SK-N-SH (cell line): ENCODE measurements at places on chromosomes 13 and 19. TPM values are rescaled to one million over a fixed set of nuclear protein-coding genes. Genes with fewer than 3 reads are reported as not detected.
A peak's percentile ranks its signal among the peaks of the same experiment; 100 is the strongest.

The RUBCNL gene
- 0.07 and 0.10 TPM in 2 replicates for polyA plus RNA-seq

The TMEM190 gene
- polyA plus RNA-seq, result 0.77 and 0.91 TPM in 2 replicates

The SWSAP1 gene
- 2.8 and 3.0 TPM in 2 replicates for polyA plus RNA-seq

The CCNA1 gene
- polyA plus RNA-seq, result 0.21 and 0.23 TPM in 2 replicates

DNA sequence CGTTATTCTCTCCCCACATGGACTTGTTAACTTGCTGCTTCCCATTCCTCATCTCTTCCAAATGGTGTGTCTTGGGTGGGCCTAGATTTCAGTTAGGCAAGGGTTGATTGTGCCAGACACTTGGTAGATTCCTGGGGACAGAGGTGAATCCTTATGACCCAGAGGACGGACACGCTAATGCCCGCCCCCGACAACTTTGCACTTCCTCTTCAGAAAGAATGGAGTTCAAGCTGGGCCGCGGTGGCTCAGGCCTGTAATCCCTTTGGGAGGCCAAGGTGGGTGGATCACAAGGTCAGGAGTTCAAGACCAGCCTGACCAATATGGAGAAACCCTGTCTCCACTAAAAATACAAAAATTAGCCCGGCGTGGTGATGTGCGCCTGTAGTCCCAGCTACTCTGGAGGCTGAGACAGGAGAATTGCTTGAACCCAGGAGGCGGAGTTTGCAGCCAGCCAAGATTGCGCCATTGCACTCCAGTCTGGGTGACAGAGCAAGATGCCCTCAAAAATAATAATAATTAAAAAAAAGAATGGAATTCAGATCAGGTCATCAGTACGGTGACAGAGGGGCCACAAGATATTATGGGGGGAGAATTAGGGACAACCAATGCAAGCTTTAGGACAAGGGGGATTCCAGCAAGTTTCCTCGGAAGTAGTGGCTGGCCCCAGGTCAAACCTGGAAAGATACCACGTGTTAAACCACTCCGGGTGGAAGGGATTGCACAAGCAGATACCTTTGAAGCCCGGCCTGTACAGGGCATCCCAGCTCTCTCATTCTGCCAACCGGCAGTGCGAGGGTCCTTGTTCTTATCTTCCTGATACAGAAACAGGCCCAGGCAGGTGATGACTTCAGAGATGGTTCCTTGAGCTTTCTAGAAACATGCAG lies 2.7 kb downstream of the MYO9B start:
- no peak for DNase-seq

DNA sequence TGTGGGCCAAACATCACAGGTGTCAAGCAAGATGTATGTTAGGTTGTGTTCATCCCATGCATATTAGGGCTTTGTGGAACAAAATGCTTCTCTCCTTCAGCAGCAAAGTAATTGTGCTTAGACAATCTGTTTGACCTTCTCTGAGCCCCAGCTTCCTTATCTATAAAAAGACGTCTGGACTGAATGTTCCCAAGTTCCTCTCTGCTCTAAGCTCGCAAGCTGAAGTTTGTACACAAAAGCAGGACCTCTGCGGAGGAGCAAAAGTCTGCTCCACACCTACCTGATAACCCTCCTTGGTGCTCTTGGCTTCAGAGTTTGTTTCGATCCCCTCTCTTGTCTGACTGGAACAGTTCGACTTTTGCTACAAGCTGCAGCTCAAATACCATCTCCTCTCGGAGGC lies 95.7 kb upstream of the UBL3 start:
- no peak for DNase-seq

DNA sequence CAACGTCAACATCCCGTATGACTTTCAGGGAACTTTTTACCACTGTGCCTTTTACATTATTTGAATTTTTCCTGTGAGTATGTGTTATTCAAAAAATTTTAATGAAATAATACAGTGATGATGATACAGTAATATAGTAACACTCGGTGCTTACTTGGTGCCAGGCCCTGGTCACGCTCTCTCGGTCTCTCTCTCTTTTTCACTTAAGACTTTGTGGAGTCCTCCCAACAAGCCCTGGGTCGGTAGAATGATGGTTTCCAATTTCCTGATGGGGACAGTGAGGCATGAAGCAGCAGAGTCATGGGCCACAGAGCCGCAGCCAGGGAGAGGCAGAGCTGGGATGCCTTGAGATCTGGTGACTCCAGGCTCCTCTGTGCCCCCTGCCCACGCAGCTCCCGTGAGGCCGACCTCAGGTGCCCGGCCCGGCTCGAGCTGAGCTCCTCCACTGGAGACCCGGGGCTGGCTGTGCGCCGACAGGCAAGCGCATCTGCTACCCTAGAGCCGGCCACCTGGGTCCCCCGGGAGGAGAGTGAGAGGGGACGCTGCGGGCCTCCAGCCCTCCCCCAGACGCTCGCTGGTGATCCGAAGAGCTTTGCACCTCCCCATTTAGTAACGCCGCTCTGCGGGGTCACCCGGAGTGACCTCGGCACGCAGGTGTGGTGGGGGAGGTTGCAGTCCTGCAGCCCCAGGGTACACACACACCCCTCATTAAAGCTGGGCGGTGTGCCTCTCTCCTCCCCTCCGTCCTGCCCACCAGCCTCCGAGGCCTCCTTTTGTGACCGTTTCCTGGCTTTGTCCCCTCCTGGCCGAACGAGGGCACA lies 4.4 kb upstream of the SBK3 start:
- no peak for DNase-seq

DNA sequence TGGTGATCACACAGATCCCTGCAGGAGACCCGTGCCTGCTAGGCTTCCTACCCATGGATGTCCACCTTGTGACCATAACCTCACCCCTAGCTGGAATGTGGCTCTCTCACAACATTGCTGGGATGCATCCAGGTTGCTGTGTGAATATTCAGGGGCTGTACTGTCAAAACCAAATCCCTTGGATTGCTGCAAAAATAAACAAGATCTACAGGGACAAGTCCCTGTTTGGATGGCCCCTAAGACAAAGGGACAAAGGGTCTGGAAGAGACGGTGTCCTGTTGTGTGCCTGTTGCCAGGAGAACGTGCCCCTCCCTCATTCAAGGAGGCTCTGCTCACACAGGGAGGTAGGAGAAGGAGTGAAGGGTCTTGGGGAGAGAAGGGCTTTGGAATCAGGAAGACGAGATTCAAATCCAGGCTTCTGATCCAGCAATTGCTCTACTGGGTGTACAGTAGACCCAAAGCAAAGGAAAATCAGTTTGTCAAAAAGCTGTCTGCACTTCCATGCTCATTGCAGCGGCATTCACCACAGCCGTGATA lies 89.2 kb upstream of the WASF3 start:
- no peak for DNase-seq

GRCh38 chr19:18417250-18418028 lies 1.8 kb upstream of the SSBP4 start:
- DNase-seq, result peak; percentile 91

- no peak for DNase-seq
Measured at GRCh38 chr19:10009714-10010224, 535 bp downstream of the COL5A3 start.

GRCh38 chr19:19487950-19488874 lies 27.1 kb downstream of the TSSK6 start:
- DNase-seq, result peak; percentile 67

DNA sequence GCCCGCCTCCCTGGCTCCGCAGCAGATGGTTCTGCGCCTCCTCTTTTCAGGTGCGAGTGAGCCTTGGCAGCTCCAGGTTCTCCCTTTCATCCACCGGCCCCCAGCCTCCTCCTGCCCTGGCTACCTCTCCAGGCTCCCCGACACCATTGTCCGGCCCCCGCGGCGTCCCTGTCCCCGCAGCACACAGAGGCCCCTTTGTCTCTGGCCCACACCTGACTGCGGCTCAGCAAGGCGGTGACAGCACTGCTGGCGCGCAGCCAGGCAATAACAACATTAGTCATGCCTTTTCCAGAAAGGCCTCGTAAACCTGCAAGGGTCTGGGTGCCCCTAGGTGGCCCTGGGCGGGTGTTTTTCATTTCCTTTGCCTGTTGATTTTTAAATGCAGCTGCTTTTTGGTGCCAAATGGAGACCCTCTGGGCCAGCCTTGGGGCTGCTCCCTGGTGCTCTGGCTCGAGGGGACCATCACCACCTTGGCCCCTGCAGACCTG lies 73.2 kb upstream of the MEDAG start:
- peak; percentile 82 for DNase-seq

GRCh38 chr13:110985541-110985940 lies 70.7 kb upstream of the ANKRD10 start:
- DNase-seq, result no peak

- peak; percentile 7 for DNase-seq
Measured at GRCh38 chr19:4115050-4115817, 8.7 kb downstream of the MAP2K2 start.

DNA sequence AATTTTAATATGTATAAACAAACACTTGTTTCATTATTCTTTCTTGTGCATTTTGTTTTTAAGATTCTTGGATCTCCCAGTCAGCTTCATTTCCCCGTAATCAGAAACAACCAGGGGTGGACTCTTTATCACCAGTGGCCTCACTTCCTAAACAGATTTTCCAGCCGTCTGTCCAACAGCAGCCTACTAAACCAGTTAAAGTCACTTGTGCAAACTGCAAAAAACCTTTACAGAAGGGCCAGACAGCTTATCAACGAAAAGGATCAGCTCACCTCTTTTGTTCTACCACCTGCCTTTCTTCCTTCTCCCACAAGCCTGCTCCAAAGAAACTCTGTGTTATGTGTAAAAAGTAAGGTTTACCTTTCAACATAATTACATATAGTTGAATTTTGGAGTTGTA lies 44.3 kb downstream of the ZMYM2 start:
- no peak for DNase-seq

GRCh38 chr13:78098249-78098648 lies 179.6 kb upstream of the EDNRB start:
- DNase-seq, result no peak
